ENCODE measurements at places on chromosomes 5 and 9. TPM values are rescaled to one million over a fixed set of nuclear protein-coding genes. Genes with fewer than 3 reads are reported as not detected.
A peak's percentile ranks its signal among the peaks of the same experiment; 100 is the strongest.

DNA sequence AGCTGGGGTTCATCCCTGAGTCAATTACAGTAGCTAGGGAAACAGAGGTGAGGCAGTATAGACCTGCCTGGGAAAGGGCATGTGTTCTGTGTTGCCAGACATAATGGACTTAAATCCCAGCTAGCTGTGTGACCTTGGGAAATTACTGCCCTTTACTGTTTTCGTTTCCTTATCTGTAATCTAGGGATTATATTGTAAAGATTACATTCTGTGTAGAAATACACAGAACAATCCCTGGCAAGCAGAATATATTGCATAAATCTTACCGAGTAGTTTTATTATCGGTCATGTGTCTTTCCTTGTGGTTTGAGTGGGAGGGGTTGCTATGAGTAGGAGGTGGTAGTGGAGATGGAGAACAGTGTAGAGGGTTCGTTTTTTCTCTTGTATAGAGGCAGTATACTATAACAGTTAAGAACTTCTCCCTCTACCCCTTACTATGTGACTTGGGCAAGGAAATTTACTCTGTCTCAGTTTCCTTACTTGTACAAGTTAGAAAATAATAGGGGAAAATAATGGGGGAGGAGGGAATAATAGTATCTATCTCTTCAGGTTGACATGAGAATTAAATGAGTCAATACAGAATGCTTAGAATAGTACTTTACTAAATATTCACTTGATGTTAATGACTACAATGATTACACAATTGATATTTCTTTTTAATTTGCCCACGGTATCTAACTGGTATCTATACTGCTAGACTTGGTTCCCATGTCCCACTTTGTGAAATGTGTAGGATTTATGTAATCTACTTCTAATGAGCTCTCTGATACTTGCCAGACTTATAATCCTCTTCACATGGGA lies 7.1 kb upstream of the DMXL1 start:
- no peaks in the 10 kb centered on the region for H3K4me1 ChIP-seq
- no peak overlapping the region for H3K27ac ChIP-seq
- no peaks in the 10 kb centered on the region for H3K36me3 ChIP-seq

- H3K27ac ChIP-seq: no peak overlapping the region
- no peak overlapping the region for H3K4me3 ChIP-seq
- no peak for DNase-seq
- H3K4me1 ChIP-seq: peaks cover 11% of the 10 kb centered on the region
These were observed 65.4 kb upstream of the ERCC6L2 start for GRCh38 chr9:95810133-95810532.

GRCh38 chr9:99264070-99264680 lies 42.1 kb downstream of the SEC61B start:
- H3K27me3 ChIP-seq: no peaks in the 10 kb centered on the region
- peak; percentile 55 for DNase-seq
- H3K27ac ChIP-seq: no peak overlapping the region
- H3K4me1 ChIP-seq: peaks cover 20% of the 10 kb centered on the region

DNA sequence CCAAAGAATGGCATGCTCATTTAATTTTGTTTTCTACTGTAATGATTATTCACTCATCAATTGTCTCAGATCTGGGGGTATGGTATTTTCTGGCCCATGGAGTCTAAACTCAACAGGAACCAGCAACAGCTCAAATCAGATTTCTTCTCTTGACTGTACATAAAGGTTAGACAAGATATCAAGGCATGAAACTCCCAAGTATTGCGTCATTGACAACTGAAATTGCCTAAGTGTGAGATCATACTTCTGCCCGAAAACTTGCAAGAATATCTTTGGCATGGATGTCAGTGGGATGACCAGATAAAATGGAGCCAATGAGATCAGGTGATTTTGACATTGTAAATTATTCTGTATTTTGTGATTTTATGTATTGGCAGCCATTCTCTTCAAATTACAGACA lies 141.7 kb upstream of the STK32A start:
- DNase-seq: no peak
- H3K27me3 ChIP-seq: no peaks in the 10 kb centered on the region
- no peak overlapping the region for H3K27ac ChIP-seq

Gene IL17B
- 5.9 TPM for total RNA-seq

- H3K4me3 ChIP-seq: no peak overlapping the region
- no peaks in the 10 kb centered on the region for H3K27me3 ChIP-seq
- H3K36me3 ChIP-seq: no peaks in the 10 kb centered on the region
These were observed 26.9 kb upstream of the PLIN2 start for GRCh38 chr9:19154135-19154612.

GRCh38 chr5:36590513-36591286 lies 15.7 kb upstream of the SLC1A3 start:
- no peaks in the 10 kb centered on the region for H3K4me1 ChIP-seq
- no peak overlapping the region for H3K4me3 ChIP-seq
- DNase-seq: no peak
- no peak overlapping the region for H3K27ac ChIP-seq
- H3K27me3 ChIP-seq: no peaks in the 10 kb centered on the region
- no peaks in the 10 kb centered on the region for H3K36me3 ChIP-seq

GRCh38 chr5:164336906-164337305 lies 831.5 kb downstream of the MAT2B start:
- no peak overlapping the region for H3K27ac ChIP-seq
- no peaks in the 10 kb centered on the region for H3K27me3 ChIP-seq
- DNase-seq: no peak

GRCh38 chr9:73007966-73008672 lies 55.3 kb upstream of the ALDH1A1 start:
- H3K4me1 ChIP-seq: peaks cover 14% of the 10 kb centered on the region
- H3K4me3 ChIP-seq: no peak overlapping the region
- H3K27me3 ChIP-seq: no peaks in the 10 kb centered on the region
- H3K36me3 ChIP-seq: no peaks in the 10 kb centered on the region

DNA sequence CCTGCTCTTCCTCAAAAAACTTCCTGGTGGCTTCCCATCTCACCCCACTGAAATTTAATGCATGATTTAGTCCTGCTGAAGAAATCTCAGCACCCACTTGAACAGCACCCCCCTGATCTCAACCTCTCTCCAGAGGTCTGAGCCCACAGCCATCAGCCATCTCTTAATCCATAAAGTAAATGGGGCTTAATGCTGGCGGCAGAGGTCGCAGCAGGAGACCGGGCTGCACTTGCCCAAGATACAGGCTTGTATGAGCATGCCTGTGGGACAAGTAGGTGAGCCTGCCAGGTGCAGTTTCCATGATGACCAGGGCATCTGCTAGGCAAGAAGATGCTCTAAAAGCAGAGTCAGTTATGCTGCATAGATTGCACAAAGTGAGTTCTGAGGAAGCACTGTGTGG lies 52.4 kb upstream of the CTXN3 start:
- H3K4me1 ChIP-seq: no peaks in the 10 kb centered on the region
- no peak overlapping the region for H3K4me3 ChIP-seq
- no peak for DNase-seq
- no peaks in the 10 kb centered on the region for H3K36me3 ChIP-seq
- H3K27me3 ChIP-seq: no peaks in the 10 kb centered on the region

- no peak overlapping the region for H3K27ac ChIP-seq
- H3K36me3 ChIP-seq: no peaks in the 10 kb centered on the region
These were observed 519.3 kb downstream of the ISL1 start for GRCh38 chr5:51902512-51902911.

- H3K36me3 ChIP-seq: no peaks in the 10 kb centered on the region
- no peak overlapping the region for H3K4me3 ChIP-seq
- no peak for DNase-seq
- H3K4me1 ChIP-seq: peaks cover 13% of the 10 kb centered on the region
- no peaks in the 10 kb centered on the region for H3K27me3 ChIP-seq
These were observed 982.5 kb downstream of the TLE4 start for GRCh38 chr9:80554301-80554700.

GRCh38 chr5:6361101-6361500 lies 17.2 kb downstream of the MED10 start:
- H3K4me1 ChIP-seq: no peaks in the 10 kb centered on the region
- H3K4me3 ChIP-seq: no peak overlapping the region
- H3K27me3 ChIP-seq: no peaks in the 10 kb centered on the region
- peaks cover 34% of the 10 kb centered on the region for H3K36me3 ChIP-seq
- no peak for DNase-seq
- H3K27ac ChIP-seq: no peak overlapping the region

DNA sequence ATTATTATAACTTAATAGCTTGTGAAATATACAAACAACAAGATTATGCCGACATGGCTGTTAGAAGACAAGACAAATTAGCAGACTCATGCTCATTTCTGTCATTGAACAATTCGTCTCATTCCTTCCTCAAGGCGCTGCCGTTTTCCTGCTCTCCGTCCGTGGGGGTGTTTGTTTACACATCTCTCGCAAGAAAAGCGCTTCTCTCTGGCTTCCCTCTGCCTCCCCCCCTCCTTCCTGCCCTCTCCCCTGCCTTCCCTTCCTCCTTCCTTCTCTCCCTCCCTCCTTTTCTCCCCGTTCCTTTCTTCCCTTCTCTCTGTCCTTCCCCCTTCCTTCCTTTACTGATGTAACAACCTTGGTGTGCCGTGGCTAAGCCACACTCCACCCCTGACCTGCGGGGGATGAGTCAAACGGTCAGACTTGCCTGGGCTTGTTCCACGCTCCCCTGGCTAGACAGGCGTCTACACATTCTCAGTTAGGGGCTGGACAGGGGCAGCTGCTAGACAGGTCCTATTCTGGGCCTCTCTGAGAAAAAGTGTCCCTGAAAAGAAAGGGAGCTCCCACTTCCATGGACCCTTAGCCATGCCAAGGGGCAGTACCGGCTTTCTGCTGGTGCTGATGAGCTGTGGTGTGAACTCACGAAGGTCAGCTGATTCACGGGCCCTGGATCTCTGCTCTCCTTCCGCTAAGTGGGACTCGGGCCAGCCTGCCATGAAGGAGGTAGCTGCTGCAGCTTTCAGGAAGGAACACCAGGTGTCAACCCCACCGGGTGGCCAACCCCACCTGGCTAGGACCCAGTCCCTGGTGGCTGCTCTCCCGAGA lies 32.0 kb upstream of the SPTLC1 start:
- H3K4me3 ChIP-seq: no peak overlapping the region
- H3K36me3 ChIP-seq: no peaks in the 10 kb centered on the region
- H3K4me1 ChIP-seq: peaks cover 16% of the 10 kb centered on the region
- no peak for DNase-seq
- H3K27me3 ChIP-seq: no peaks in the 10 kb centered on the region

DNA sequence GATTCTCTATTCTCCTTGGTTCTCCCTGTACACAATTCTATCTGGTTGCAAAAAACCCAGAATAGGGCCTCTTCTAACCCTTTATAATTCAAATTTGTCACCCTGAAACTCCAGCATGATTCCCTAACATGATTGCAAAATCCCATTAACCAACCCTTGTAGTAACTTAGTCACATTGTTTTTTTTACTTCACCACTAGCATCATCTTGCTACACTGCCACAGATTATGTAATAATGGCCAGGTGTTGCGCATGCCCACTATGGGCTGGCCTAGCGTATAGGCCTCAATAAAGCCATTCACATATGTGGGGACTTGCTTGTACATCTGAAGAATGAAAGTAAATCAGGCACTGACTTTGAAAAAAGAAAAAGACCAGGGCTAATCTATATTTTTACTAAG lies 25.7 kb downstream of the FAM170A start:
- H3K27ac ChIP-seq: no peak overlapping the region
- H3K27me3 ChIP-seq: no peaks in the 10 kb centered on the region
- H3K36me3 ChIP-seq: no peaks in the 10 kb centered on the region
- DNase-seq: no peak

DNA sequence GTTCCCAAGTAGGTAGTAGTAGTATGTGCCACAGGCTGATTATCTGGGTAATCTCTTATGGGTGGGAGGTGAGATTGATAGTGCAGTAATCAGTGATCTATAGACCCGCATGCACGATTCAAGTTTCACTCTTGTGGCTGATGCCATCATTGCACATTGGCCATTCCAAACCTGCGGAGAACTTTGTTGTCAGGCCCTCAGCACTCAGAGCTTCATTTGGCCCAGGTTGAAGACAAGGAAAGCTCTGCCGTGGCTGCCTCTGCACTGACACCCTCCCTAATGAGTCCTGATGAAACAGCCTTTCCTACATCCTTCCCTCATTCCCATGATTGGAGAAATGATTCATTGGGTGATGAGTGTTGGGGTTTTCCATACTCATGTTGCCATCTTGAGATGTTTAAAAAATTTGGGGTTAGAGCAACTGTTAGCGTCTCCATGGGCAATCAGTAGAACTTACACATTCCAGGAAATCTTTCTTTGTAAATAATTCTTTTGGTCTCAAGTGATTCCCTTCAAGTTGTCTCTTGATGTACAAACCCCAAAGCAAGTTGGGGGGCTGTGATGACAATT lies 22.9 kb downstream of the PROP1 start:
- H3K27me3 ChIP-seq: no peaks in the 10 kb centered on the region
- no peaks in the 10 kb centered on the region for H3K36me3 ChIP-seq
- no peaks in the 10 kb centered on the region for H3K4me1 ChIP-seq

Gene PDCD1LG2
- total RNA-seq: 3.1 TPM

DNA sequence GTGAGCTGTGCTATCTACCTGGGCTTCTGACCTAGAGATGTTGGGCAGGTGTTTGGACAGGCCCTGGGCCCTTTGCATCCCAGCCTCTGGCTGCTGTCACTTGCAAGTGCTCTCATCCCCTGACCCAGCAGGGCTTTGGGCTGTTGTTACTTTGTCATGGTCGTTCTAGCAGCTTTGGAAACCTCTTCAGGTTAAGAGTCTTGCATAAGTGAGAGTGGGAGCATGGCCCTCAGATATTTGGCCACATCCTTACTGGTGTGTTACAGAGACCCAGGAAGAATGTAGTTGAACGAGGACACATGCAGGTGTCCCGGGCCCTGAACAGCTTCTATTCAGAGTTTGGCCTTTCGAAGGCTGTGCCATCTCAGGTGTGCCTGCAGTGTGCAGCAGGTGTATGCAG lies 4.5 kb downstream of the TENT4A start:
- H3K27ac ChIP-seq: no peak overlapping the region
- H3K27me3 ChIP-seq: no peaks in the 10 kb centered on the region
- H3K4me3 ChIP-seq: no peak overlapping the region
- peaks cover 76% of the 10 kb centered on the region for H3K4me1 ChIP-seq
- DNase-seq: no peak

Gene EIF4E1B
- not detected for total RNA-seq

DNA sequence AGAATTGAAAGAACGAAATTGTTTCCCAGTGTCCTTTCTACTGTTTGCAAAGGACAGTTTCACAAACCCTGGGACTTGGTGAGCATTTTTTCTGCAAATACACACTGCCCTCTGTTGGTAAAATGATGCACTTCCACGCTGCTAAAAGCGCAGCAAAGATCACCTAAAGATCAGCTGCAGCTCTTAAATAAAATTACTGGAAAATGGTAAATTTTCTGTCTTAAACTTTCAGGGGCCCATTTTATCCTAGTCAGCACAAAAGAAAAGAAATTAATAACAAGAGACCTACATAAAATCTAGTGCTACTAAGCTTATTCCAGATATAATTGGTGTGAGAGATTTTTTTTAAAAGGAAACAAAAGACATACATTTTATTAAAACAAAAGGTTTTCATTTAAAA lies 566.0 kb downstream of the CAAP1 start:
- H3K4me3 ChIP-seq: no peak overlapping the region
- no peak overlapping the region for H3K27ac ChIP-seq
- H3K36me3 ChIP-seq: no peaks in the 10 kb centered on the region
- peaks cover 19% of the 10 kb centered on the region for H3K4me1 ChIP-seq

DNA sequence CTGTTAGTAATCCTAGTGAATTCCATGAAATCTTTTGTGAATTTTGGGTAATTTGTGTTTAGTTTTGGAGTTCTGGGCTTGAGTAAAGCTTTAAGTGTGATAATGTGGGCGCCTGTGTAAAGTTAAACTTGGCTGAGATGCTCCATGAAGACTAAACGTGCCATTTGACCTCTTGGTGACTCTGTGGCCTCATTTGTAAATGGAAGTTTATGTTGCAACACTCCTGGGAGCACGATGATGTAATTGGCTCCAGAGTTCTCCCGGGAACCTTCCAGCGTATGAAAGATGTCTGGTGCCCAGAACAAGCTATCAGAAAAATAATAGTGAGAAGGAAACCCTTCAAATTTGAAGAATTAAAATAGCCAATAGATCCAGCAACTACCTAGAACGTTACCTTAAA lies 981.2 kb downstream of the TLE4 start:
- no peaks in the 10 kb centered on the region for H3K36me3 ChIP-seq
- H3K27ac ChIP-seq: no peak overlapping the region
- H3K27me3 ChIP-seq: no peaks in the 10 kb centered on the region
- no peak overlapping the region for H3K4me3 ChIP-seq
- no peak for DNase-seq
